ENCODE measurements at places on chromosomes 7 and 10.

DNA sequence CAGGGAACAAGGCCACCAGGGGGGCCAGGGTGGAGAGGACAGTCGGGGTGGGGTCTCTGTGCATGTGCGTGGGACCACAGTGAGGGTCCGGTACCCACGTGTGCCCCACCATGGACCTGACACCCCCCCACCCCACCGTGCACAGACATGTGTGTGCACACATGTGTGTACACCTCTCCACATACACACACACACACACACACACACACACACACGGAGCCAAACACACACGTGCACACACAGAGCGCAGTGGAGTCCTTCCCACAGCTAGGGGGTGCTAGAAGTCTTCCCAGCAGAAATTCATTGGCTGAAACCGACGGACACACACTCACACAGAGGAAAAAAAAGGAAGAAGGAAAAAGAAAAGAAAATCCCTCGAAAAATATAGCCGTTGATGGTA lies 42.8 kb upstream of the GNA12 start:
- DNase-seq = peak; percentile 92

DNA sequence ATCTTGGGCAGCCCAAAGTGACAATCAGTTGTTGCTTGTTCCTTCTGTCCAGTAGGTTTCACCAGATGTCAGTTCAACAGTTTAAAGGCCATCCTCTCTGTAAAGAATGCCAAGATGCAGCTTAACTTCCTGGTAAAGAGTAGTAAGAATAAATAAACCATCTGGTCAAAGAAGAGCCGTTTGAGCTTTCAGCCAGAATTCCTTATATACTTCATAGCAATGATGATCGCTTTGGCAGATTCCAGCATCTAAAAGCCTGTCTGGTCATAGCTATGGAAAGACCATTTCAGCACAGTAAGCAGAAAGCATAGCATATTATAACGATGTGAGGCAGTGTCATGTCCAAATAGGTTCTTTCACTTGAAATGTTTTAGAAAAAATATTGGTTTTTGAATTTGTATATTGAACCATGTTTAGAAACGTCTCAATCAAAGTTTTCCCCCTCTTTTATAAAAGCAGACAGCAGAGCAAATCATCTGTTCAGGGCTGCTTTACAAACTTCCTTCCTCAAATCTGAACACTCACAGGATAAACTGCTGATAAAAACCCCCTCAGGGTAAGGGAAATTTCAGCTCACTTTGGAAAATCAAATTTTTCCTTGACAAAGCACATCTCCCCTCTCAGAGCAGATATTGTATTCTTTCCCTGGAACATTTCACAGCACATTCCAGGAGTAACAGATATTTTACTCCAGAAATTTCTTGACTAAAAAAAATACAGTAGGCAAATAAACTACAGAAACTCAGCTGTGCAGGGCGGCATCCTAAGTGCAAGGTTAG lies 184.1 kb downstream of the NOC3L start:
- DNase-seq = no peak

DNA sequence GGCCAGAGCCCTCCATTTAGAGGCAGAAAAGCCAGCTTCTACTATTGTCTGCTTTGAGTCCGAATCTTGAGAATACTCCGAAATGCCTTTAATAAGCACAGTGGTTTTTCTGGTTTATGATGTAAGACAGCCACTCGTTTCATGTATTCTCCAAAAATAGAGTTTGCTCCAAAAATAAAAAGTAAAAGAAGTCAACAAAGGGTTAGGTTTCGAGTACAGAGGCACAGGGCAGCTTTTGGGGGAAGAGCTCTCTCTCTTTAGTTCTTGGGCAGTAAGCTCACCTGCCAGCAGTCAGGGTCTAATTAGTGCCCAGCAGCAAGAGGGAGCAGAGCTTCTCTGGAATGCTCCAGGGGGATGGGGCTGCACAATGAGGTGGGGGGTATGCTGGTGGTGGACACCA lies 20.2 kb downstream of the CREB3L2 start:
- DNase-seq = no peak

- no peak for DNase-seq
Measured at GRCh38 chr7:50721160-50721559, 61.5 kb downstream of the GRB10 start.

DNA sequence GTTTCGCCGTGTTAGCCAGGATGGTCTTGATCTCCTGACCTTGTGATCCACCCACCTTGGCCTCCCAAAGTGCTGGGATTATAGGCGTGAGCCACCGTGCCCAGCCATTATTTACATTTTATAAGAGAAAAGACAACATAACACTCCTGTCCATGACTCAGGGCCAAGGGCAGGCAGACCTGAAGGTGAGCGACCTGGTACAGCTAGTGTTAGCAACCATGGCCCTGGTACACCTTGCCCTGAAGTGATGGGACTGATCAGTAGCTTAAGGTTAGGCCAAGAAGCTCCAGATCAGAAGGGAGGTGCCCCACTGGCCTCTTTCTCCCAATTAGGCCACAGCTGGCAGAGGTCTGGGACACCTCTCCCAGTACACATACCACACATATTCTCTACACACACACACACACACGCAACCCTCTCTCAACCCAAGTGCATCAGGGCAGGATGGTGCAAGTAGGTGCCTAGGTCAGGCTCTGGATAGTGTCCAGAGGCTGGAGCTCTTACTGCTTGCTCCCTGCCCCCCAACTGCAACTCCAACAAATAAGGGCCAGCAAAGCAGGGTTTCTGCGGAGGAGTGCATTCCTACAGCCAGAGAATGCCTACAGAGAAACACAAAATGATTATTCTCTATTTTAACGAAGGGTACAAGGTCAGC lies 43.8 kb downstream of the DPCD start:
- DNase-seq = no peak

DNA sequence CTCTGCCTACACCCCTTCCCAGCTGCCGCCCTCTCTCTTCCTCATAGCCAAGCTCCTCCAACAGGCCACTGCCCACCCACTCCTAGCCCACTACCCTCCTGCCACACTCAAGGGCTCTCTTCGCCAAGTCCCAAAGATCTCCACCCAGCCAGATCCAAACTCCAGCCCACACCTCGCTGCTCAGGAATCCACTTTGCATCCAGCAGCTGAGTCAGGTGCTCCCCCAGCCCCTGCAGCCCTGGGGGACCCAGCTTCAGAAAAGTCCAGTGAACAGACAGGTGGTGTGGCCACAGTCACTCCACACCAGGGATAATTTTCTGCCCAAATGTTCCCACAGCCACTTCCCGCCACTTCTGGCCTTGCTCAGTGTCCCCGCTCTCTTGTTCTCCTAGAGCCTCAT lies 10.9 kb downstream of the OGDHL start:
- DNase-seq = no peak

DNA sequence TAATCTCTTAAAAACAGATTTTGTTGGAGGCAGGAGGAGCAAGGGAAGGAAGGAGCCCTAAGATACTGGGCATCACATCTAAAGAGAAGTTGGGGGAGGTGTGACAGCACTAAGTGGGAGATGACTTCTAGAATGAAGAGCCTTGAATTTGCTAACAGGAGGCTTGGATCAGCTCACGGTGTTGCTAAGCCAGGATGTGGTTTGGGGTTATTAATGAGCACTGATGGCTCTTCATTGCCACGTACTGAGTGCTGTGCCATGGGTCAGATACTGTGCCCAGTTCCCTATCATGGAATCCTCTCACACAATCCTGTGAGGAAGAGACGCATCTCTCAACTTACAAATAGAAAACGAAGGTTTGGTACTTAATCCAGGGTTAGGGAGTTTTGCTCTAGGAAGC lies 78.5 kb downstream of the C7orf25 start:
- no peak for DNase-seq

DNA sequence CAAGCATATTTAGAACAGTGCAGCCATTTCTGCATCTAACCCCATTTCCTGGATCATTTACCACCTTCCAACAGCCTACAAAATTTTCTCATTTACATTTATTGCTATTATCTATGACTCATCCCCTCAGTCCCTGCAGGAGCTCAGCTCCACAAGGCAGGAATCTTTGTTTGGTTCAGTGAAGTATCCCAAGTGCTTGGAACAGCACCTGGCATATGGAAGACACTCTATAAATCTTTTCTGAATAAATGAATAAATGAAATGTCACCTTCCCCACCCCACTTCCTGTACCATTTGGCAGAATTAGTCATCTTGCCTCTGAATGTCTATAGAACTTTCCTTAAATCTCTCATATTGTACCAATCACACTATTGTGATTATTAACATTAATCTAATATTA lies 110.7 kb downstream of the HIP1 start:
- no peak for DNase-seq

DNA sequence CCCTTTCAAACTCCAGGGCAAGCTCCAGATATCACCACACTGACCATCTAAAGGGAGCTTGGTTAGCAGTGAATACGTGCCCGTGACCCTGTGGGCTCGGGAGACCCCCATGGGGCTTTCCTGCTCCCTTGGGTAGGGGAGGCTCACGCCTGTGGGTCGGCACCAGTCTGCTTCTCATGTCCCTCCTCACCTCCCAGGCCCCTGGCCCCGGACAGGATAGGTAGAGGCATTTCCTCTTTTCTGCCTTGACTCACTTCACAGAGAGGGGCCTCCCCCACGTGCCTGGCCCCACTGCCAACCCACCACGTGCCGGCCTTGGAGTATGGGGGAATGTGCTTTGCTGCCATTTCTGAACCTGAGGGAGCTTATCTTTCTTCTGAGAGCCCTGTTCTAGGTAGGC lies 131.3 kb upstream of the FAM20C start:
- DNase-seq = no peak

DNA sequence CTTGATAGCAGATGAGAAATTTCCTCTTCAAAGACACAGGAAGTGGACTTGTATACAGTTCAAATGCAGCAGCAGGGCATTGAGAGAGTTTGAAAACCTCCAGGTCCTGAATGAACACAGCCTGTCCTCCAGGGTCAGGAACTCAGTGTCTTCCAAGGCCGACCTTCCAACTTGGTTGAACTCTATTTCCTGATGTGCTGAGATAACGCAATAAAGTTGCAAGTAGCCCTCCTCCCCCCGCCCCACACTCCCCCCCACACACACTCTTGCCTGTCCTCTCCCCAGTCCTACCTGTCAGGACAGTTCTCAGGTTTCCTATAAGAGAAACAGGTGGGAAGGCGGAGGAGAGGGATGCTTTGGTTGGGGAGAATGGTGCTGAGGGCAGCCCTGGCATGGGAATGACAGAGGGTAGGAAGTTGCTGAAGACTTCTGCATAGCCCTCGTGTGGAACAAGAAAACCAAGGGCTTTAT lies 90.0 kb downstream of the CCDC71L start:
- no peak for DNase-seq

- no peak for DNase-seq
Measured at GRCh38 chr10:127880557-127880956, 12.2 kb downstream of the CLRN3 start.

DNA sequence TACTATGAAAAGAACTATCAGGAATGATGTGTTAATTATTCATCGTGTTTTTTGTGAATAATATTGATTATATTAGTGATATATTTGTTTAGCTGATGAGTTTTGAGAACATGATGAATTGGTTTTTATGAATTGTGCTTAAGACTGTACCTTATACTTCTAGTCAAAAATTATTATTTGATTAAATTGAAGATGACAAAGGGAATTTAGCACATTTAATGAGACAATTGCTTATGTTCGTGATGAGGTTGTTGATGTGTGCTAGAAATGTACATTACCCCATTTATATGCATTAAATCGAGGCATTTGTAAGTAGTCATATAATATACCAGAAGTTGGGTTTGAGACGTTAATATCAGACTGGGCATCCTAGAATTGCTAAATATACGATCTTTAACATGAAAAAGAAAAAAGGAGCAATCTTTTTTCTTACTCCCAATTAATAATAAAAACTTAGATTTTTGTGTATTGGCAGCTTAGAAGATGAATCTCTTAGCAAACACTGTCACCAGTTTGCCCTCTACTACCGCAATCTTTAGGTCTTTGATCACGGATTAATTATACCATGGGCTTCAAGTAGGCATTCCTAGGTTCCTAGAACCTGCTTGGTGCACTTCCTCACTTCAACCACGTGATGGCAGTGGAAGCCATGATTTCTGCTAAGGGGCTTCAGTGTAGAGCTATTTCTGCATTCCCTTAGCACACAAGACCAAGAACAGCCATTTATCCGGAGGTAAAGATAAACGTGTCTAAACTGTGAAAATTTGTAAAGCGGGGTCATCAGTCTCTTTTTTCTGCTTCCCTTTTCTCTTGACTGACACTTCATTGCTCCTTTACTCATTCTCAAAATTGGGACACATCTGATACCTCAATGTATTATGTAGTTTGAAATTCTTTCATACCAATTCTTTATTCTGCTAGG lies 1.6 kb downstream of the KLHDC10 start:
- DNase-seq = peak; percentile 64

DNA sequence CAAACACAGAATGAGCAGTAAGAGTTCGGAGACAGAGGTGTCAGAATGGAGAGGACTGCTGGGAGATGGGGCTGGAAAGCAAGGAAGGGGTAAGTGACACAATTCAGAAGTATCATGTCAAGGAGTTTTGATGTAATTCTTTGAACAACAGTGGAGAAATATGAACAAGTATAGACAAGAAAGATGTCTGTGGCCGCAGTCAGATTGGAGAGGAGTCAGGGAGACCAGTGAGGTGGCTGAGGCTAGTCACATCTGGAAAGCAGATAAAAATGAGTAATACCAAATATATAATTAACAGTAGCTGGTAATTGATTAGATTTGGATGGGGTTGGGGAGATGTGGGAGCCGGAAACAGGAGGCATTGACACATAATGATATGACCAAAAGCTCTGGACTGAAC lies 540.9 kb downstream of the SUGCT start:
- DNase-seq = no peak

DNA sequence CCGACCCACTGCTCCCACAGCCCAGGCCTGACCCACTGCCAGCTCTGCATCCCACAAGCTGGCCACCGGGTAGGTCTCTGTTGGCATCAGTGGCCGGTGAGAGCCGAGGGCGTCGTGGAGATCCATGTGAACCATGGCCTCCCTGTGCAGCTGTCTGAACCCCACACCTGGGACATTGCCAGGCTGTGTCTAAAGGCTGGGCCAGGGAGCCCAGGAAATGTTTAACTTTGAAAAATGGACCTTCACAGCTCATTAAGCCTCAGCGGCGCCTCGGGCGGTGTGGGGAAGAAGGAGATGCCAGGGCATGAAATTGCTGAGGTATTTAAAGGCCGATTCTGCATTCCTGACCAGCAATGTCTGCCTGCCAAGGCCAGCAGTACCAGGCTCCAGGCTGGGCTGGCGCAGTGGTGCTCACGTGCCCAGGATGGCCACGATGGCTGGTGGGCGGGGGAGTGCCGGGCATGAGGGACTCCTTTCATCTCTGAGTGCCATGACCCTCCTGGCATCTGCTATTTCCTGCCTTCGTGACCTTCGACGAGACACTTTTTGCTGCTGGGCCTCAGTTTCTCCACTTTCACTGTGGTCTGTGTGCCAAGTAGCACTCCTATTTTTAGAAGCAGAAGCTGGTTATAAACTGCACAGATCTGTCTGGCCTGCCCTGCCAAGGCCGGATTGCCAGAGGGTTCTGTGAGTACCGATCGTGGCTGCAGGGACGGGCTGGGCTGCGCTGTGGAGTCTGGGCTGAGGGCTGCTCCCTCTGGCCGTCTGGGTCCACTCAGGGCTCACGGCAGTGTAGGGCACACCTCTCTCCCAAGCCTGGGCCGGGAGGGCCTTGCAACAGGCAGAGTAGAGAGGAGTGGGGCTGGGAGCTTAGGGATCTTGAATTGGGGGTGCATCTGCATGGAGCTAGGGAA lies 21.8 kb downstream of the ELFN1 start:
- no peak for DNase-seq

- no peak for DNase-seq
Measured at GRCh38 chr7:148624735-148625134, 34.2 kb downstream of the C7orf33 start.

Data from HTR-8/SVneo (cell line).